ENCODE measurements at places on chromosomes 2 and 18.

- no peak for DNase-seq
Measured at GRCh38 chr2:10067330-10067729, 12.9 kb downstream of the CYS1 start.

- DNase-seq, result no peak
Measured at GRCh38 chr18:934518-935133, 30.0 kb downstream of the ADCYAP1 start.

DNA sequence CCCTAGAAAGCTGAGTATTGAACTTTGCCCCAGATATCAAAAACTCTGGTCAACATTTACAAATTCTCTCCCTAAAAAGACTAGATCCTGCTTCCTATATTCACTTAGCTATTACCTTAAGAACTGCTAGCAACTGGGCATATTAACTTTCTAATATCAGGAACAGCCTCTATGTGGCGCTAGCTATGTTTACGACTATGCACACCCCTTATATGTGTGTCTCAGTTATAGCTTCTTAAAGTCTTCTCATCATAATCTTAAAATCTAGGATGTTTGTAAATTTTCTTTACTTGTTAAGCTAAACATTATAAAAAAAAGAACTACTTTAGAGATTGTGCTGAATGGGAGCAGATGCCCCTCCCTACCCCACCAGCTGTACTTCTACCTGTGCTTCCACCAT is 1.7 kb upstream of the STAMBP start:
- DNase-seq, result no peak

DNA sequence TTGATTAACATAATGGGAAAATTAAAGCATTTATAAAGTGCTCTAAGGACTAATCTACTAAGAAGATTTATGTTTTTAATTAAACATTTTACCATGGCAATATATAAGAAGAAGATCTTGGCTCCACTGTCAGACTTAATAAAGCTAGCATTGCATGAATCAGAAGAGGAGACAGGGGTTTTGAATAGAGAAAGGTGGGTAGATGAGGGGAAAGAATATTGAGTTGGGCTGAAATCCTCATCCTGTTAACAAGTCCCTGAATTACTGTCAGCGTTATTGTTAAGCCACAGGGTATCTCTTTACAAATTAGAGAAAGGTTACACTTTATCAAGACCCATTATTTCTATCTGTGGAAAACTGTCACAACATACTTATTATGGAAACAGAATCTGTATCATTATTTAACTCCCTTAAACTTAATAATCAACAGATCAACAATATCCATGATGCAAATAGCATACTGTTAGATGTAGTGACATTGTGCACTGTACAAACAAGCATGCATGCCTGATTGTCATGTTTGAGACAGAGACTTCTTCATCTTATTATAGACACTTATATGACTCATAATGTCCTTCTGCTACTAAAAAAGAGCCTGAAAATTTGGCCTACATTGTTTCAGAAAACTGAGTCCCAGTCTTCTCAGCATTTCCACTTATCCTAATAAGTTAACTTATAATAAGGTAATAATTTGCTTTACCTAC is 304.1 kb downstream of the NRXN1 start:
- DNase-seq, result no peak

DNA sequence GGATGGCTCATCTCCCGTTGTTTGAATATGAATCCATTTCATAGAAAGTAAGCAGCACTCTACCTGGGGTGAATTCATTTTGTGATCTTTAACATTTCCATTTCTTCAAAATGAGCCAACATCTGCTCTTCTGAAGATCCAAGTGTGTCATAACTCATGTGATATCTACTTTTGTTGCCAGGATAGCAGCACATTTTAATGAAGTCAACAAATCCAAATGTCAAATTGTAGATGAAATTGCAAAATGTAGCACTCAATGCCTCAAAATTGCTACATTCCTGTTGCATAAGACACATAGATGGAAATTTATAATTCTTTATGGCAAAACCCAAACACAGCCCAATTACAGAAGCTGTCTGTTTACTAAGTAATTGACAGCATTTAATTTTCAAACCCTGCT is 360.7 kb downstream of the TMX3 start:
- DNase-seq, result no peak

- no peak for DNase-seq
Measured at GRCh38 chr2:88919087-88919738, 227.7 kb downstream of the RPIA start.

- no peak for DNase-seq
Measured at GRCh38 chr2:116877944-116878343, 936.5 kb upstream of the DDX18 start.

DNA sequence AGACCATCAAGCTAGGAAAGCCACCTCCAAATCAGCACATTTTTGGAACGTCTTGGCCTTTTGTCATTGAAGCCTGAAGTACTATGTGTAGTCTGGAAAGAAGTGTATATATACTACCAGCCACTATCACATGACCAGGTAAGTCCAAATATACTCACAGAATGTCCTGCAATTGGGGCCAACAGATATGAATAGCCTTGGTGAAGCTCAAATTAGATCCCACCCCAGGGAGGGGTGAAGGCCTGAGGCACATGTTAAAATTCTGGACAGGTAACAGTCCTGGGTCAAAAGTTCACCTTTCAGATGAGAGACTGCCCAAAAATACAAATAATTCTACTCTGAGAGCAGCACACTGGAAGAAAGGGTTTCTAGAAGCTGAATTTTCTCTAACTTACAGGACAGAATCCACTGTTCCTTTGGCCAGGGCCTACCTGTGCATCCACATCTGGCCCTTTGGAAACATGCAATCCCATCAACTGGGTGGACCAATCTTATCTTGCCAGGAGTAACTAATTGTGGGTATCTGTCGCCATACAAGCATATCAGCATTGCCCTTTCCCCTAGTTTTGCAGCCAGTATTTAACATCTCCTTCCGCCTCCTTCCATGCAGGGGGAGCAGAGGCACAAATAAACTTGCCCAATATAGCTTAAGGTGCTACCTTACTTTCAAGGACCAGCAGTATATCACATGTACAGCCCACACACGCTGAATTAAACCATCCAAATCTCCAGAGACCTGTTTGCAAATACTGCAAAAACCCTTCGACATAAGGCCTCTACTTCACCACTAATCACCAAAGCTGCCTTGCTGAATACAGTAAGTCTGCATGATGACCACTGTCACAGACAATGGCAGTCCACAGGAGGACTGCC is 67.8 kb downstream of the EIF5B start:
- DNase-seq, result no peak
